GM06990 (cell line): ENCODE measurements at places on chromosomes 5 and 9.

- no peak for DNase-seq
Observed at GRCh38 chr9:69155341-69156030, 18.6 kb upstream of the TJP2 start.

DNA sequence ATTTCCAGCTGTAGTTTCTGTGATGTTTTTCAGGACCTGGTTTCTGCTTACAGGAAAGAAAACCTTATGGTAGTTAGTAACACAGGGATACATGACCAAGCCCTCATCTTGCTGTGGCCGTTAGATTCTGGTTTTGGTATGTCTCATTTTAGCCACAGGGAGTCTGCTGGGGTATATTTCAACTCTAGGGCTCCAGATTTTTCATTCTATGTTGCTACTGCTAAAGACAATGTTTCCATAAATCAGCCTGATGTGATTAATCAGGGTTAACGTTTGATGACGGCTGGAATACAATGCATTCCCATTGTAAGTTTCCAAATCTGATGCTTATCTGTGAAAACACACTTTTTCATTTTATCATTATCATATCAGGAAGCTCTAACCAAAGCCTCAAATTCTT lies 48.2 kb downstream of the P4HA2 start:
- no peak for DNase-seq

DNA sequence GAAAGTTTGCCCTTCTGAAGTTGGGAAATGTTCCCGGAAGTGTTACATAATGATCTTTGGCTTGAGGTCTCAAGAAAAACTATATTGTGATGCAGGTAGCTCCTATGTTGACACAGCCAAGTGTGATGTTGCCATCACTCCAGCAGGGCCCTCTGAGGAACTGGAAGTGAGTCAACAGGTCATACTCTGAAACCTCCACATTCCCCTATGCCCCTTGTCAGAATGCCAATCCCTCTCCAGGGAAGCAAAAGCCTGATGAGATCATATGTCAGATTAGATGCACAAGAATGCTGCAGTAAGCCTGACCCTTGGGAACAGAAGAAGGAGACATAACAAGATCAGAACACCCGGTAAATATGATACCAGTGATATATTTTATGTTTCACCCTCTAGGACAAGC lies 66.8 kb upstream of the ITGA2 start:
- no peak for DNase-seq

DNA sequence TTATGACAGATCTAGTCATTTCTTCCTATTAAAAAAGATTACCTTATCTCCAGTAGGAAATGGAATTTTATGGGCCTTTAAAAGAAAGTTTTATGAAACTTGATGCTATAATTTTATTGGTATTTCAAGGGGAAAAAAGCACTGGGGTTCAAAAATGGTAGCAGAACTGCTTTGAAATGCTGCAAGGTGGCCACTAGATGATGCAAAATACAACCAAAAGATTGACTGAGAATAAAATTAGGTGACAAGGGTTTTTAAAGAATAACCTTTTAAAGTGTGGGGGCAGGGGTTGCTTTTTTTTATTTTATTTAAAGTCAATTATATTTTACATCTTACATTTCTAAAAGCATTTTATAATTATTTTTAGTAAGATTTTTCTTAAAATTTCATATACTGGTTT lies 61.7 kb downstream of the KLF9 start:
- no peak for DNase-seq

DNA sequence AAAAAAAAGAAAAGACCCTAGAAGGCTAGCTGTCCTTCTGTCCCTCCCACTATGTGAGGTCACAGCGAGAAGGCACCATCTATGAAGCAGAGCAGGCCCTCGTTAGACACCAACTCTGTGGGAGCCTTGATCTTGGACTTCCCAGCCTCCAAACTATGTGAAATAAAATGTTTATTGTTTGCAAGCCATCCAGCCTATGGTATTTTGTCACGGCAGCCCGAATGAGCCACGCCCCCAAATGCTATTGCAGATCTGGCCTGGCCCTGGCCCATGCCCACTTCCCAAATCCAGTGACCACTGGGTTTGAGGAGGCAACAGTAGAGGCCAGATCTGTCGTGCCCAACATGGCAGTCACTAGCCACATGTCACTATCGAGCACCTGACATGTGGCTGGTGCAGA lies 10.8 kb downstream of the STK10 start:
- no peak for DNase-seq

GRCh38 chr9:123331346-123332060 lies 24.5 kb upstream of the CRB2 start:
- DNase-seq, result no peak

DNA sequence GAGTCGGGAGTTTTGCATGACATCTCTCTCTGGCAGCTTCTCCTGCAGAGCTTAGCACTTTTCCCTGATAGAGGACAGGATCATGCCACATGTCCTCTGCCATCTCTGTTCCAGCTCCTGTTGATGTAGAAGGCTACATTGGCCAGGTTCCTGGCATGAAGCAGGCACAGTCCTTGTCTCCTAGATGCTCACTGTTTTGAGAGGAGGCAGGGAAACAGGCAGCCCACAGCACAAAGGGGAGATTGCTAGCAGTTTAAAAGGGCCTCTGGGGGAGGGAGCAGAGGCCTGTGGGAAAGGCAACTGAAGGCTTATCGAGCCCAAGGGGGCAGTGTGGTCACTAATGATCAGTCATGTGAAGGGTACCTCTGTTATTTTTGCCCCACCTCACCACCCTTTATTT lies 10.7 kb downstream of the ARHGAP26 start:
- no peak for DNase-seq

GRCh38 chr9:91185193-91185886 lies 176.4 kb downstream of the AUH start:
- DNase-seq, result no peak

GRCh38 chr5:17890501-17890900 lies 256.2 kb downstream of the TAF11L14 start:
- no peak for DNase-seq

DNA sequence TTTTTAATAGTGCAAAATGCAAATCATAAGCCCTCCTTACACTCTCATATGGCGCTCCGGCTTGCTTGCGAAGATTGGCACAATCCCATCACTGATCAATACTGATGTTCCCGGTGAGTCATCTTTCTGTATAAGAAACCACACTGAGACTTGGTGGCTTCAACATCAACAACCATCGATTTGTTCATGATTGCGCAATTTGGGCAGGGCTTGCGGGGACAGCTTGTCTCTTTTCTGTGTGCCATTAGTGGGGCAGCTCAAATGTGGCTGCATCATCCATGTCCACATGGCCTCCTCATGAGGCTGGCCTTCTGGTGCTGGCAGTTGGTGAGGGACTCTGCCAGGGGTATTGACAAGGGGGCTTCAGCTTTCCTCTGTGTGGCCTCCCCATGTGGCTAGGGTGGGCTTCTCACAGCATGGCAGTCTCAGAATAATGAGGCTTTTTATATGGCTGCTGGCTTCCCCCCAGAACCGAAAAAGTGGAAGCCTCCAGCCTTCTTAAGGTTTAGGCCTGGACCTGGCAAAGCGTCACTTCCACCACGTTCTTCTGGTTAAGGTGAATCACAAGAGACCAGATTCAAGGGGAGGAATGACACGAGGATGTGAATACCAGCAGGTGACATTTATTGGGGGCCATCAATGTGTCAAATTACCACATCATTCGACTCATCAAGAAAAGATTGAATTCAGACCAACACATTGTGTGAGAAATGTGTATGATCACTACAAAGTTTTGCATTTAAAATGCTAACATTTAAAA lies 79.5 kb upstream of the NFIL3 start:
- no peak for DNase-seq

- DNase-seq, result no peak
Observed at GRCh38 chr9:123544007-123544827, 188.2 kb downstream of the CRB2 start.

DNA sequence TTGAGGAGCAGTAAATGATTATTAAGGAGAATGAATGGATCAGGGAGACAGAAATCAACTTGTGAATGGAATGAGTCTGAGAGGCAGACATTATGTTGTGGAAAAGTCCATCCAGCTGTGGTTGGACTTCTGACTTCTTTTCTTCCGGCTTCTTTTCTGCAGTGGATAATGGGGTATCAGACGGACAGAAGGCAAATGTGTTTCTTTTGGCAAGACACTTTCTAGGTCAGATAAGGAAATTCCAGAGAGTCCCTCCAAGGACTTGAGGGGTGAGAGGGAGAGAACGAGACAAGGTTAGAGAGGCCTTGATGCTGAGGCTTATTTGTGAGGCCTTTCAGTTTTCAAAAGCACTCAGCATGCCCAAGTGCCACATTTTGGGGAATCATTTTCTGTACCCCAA lies 17.1 kb upstream of the GRHPR start:
- DNase-seq, result no peak

- no peak for DNase-seq
Observed at GRCh38 chr9:91126761-91127445, 234.8 kb downstream of the AUH start.

GRCh38 chr5:92780057-92780456 lies 801.0 kb downstream of the NR2F1-AS1 start:
- DNase-seq, result no peak

GRCh38 chr9:71756753-71757152 lies 11.6 kb downstream of the CEMIP2 start:
- DNase-seq, result no peak

DNA sequence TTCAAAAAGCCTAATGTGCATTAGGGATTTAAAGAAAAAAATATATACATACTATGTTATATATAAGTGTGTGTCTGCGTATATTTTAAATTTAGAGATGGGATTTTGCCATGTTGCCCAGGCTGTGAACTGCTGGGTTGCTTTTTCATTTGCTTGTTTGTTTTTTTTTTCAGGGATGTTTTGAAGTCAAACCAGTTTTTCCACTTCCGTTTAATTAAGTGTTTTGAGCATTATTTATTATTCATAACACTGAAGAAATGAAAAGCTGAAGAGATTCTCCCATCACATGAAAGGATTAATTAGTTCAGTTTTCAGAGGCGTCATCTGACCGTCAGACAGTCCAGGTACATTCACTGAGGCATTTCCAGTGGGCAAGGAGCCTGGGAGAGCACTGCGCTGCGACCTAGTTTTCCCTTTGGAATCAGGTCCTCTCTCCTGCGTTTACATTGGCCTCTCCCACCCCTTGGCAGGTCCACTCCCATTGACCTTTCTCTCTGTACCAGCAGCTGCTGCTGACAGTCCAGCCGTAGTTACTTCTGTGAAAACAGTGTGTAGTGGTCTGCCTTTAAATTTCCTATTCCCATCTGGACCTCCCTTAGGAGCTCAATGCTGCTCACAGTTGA lies 26.0 kb downstream of the ARRDC3 start:
- DNase-seq, result no peak

DNA sequence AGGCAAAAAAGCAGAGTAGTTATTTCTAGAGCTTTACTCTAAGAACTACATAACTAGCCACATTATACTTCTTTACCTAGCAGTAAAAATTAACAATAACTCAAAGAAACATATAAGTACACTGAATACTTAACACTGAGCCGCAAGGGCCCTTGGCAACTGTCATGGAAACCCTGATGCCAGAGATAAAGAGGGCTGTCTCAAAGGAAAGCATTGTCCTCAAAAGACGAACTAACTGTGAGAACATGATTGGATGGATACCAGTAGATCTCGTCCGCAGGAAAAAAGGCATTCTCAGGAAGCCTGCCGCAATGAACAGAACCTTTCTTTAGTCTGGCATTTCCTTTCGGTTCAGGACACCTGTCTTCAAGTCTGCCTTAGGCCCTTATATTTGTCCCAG lies 379.0 kb upstream of the SLC30A5 start:
- no peak for DNase-seq

DNA sequence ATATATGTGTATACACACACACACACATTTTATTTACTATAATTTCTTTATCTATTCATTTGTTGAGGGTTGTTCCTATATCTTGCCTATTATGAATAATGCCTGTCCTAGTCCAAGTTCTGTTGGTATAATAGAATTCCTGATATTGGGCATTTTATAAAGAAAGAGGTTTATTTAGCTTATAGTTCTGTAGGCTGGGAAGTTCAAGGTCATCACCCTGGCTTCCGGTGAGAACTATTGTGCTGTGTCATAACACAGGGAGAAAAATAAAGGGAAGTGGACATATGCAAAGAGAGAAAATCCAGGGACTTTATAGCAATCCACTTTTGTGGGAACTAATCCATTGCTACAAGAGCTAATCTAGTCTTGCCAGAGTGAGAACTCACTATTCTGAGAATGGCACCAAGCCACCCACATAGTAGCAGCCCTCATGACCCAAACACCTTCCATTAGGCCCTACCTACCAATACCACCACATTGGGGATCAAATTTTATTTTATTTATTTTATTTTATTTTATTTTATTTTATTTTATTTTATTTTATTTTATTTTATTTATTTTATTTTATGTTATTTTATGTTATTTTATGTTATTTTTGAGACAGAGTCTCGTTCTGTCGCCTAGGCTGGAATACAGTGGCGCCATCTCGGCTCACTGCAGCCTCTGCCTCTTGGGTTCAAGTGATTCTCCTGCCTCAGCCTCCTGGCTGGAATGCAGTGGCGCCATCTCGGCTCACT lies 74.7 kb downstream of the FER start:
- DNase-seq, result no peak

DNA sequence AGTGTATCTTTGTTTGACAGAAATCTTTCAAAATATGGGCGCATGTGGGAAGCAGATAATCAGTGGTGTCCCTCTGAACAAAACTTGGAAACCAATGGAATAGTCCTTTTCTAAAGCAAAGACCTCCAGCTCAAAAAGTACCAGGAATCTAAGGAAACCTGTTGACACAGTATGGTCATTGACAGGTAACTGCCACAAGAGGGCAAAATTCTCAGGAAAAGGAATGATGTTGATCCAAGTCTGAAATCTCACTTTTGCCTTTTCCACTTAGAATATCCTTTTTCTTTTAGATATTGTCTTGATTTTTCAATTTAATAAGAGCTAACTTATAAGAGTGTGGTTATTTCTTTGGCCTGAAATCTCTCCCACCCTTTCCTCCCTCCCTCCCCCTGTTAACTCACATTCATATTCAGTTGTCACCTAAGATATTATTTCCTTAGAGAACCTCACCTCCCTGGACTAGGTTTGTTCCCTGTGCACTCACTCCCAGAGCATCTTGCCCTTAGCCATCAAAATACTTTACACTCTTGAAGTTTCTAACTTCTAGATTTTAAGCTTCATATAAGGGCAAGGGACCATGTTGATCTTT lies 59.0 kb upstream of the BARX1 start:
- DNase-seq, result no peak

- no peak for DNase-seq
Observed at GRCh38 chr5:120260651-120261050, 203.4 kb upstream of the PRR16 start.

- no peak for DNase-seq
Observed at GRCh38 chr5:172801179-172801671, 30.2 kb upstream of the DUSP1 start.

DNA sequence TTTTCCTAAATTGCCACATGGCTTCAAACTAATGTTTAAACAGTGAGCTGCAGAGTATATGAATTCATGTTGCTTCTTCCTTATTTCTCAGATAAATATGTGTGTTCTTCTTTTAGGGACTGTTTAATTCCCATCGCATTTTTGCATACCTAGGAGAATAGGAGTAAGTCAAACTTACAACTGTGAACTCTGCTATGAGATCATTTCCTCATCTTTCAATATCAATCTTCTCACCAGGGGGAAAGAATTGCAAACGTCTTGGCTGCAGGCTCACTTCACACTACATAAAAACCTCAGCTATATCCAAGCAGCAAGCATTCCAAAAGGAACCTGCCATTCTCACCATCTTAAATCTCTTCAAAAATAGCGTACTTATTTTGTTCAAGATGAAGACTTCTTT lies 271.0 kb downstream of the DNAH5 start:
- DNase-seq, result no peak

GRCh38 chr5:22643356-22643755 lies 209.8 kb downstream of the CDH12 start:
- DNase-seq, result no peak

GRCh38 chr5:556909-557441 lies 32.7 kb upstream of the SLC9A3 start:
- DNase-seq, result no peak
